ENCODE measurements at places on chromosomes 2 and 18. TPM values are rescaled to one million over a fixed set of nuclear protein-coding genes. Genes with fewer than 3 reads are reported as not detected.

Gene NGEF
- total RNA-seq = 14.4 TPM

Gene HSBP1L1
- total RNA-seq = 15.3 TPM

Gene IL36A
- total RNA-seq = not detected

Gene NT5DC4
- total RNA-seq = 2.4 TPM

Gene FBXO41
- total RNA-seq = 3.0 TPM

Gene ANKRD30BL
- total RNA-seq = not detected

Gene PDE1A
- not detected for total RNA-seq

Gene EGR4
- total RNA-seq = not detected

Gene SPC25
- 26.5 TPM for total RNA-seq

Data from HepG2 (cell line).